ENCODE measurements at places on chromosomes 12 and 14.

DNA sequence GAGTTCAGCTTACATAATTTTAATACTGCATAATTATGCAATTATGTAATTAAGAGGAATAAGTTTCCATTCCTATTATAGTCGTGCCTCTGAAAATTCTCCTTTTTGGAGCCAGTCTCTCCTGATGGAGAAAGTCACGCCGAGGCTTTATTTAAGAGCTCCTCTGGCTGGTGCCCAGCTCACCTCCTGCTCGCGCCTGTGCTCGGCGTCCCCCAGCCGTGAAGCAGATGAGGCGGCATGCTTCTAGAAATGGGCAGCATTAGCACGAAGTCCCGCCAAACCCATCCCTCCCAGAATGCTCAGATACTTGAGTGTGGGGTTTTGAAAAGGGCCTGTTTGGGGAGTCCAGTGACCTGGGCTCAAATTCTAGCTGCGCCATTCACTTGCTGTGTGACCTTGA lies 153.0 kb downstream of the PHETA1 start:
- DNase-seq: no peak

DNA sequence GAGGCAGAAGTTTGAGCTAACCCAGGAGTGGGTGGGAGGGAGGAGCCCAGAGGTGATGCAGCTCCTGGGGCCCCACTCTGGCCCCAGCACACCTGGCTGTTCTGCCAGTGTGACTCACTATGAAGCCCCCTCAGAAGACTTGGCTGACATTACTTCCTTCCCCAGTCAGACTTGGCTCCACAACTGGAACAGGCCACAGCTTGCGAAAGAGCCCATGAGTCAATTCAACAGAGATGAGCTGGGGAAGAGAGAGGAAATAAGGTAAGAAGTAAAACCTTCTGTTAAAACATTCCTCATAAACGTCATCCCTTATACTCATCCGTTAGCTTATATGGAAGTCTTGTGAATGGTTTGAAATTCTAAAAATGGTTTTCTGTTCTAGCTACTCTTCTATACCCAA lies 245.9 kb downstream of the ADAMTS20 start:
- DNase-seq: no peak

- no peak for DNase-seq
These were observed 5.8 kb downstream of the A2M start for GRCh38 chr12:9109737-9110491.

DNA sequence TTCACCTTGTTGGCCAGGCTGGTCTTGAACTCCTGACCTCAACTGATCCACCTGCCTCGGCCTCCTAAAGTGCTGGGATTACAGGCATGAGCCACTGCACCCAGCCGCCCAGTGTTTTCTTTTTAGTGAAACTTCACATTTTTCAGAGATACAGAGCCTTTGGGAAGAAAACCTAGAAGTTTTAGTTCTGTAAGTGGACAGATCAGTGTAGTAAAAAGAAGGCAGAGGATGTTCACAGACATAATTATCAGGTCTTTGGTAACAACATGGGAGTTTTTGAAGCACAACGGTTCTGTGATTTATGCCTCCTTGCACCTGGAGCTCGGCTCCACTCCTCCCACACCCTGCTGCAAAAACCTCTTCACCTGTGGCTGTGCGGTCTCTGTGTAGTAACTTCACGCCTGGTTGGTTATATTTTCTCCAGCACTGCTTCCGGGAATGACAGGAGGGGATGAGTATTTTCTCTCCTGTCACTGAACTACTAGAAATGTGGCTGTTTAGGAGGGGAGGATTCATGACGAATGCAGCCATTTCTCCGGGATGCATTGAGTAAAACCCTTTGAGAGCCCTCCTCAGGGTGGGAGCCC lies 67.0 kb downstream of the ARF6 start:
- DNase-seq: no peak

DNA sequence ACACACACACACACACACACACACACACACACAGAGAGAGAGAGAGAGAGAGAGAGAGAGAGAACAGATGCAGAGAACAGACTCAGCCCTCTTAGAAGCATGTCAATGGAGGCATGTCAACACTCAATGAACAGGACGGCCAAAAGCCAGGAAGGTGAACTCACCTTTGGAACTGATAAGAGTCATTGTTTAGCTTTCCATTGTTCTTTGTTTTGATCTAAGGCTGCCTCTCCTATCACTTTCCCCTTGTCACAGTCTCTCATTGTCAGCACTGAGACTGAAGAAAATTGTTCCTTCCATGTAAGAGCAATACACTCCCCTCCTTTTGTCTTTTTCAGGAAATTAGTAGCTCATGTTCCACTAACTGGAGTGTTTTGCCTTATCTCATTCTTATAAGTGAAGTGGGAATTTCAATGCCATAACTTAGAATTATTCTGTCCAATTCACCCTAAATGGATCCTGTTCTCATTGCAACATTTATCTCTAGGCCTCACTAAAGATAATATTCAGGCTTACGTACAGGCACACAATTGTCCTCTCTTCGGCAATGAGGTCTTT lies 218.0 kb downstream of the DUSP6 start:
- no peak for DNase-seq

GRCh38 chr14:22375321-22375930 lies 213.6 kb downstream of the DAD1 start:
- DNase-seq: no peak

- no peak for DNase-seq
These were observed 1047.2 kb downstream of the SLC6A15 start for GRCh38 chr12:83865431-83865830.

- peak; percentile 57 for DNase-seq
These were observed 71.9 kb downstream of the DYRK2 start for GRCh38 chr12:67720351-67720856.

DNA sequence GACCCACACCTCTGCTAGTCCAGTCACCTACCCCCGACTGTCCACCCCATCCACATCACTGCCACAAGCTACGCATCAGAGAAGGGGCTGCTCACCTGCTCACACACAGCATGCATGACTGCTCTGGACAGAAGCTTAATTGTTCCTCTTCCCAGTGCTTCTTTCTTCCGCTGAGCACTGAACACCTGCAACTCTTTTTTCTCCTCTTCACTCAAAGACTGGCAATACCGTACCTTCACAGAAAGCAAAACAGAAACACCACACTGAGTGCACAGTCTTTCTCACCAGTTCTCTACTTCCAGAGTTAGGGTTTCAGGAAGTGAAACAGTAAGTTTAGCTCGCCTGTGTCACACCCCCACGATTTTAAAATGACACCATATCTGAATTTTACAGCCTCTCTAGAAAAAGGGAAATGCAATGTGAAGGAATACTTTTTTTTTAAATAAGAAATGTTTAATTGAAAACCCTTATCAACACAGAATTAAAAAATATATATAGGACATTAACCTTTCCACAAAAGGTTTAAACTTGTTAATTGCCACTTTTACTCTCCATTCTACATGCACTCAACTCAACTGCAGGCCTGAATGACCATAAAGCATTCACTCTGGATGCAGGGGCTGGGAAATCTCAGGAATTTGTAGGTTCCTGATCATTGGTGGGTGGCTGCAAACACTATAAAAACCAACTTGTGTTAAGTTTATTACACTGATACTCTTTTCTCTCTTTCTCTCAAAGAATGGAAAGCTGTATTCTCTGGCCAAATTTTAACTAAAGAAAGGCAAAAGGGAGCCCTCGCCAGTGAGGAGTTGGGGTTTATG lies 120.0 kb downstream of the PRICKLE1 start:
- DNase-seq: no peak

GRCh38 chr14:90692061-90692460 lies 124.2 kb downstream of the TTC7B start:
- peak; percentile 35 for DNase-seq

- no peak for DNase-seq
These were observed 142.3 kb downstream of the RIMBP2 start for GRCh38 chr12:130573766-130574165.
